ENCODE measurements at places on chromosomes 7 and 10.

DNA sequence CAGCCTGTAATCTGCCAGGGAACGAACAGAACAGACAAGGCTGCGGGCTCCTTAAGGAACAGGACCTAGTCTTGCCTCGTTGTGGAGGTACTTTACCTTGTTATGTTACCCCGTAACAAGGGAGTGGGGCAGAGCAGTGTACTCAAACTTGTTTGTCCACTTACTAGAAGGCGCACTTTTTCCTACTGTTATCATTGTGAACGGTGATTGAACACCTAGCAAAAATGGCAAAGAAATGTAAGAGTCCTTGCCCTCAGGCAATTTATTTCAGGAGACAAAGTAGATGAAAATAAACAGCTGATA lies 620 bp upstream of the IMPDH1 start:
- DNase-seq = no peak

GRCh38 chr7:44733708-44734481 lies 14.8 kb upstream of the ZMIZ2 start:
- DNase-seq = no peak

- DNase-seq = no peak
These were observed 114.7 kb downstream of the CHN2 start for GRCh38 chr7:29309041-29309854.

- DNase-seq = no peak
These were observed 109.5 kb upstream of the CDCA7L start for GRCh38 chr7:22055226-22055625.

- DNase-seq = no peak
These were observed 13.7 kb downstream of the SRGN start for GRCh38 chr10:69101451-69102095.

- DNase-seq = no peak
These were observed 93.4 kb downstream of the SEMA3C start for GRCh38 chr7:80825499-80825898.

DNA sequence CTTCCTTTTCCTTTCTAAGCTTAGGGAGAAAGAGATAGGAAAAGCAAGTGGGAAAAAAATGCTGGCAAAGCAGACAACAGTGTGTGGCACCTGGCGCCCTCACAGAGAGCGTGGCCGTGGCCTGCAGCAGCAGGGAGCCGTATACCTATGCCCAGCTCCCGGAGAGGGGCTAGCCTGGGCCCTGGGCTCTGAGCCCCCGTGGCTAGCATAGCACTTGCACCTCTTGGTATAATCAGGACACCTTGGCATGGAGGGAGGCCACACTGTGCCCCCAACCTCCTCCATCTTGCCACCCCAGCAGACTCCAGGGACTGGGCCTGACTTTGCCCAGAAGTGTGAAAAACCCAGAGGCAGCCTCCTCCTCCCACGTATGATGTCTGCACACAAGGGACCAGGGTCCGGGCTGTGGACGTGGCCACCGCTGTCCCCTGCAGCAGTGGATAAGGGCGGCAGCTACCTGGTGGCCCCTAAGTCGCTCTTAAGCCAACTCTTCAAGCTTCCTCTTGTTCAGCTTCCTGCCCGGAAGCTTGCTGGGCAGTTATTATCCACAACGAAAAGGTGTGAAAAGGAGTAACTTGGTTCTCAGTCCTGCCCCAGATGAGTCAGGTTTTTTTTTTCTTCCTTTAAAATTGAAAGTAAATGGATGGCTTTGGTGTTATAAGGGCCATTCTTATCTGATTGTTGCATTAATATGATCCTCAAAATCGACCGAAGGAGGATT lies 249.1 kb upstream of the PITRM1 start:
- no peak for DNase-seq

GRCh38 chr10:102185811-102186527 lies 33.8 kb downstream of the NOLC1 start:
- DNase-seq = no peak

DNA sequence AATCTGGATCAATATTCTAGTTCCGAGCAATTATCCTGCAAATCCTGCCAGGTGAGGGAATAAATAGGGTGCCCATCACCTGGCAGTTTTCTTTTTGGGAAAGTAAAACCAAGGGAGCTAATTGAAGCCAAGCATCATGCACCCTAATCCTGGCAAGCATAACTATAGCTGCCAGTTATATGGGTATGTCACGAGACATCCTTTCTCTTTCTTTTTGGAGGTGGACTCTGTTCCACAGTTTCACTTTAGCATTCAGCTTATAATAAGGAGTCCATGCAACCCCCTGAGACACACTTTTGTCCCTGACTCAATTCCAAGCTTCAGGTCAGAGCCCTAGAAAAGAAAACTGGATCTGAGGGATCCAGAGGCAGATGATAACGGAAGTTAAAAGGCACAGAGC lies 222.5 kb downstream of the PHF14 start:
- DNase-seq = no peak
